ENCODE measurements at places on chromosomes 7 and 10.

DNA sequence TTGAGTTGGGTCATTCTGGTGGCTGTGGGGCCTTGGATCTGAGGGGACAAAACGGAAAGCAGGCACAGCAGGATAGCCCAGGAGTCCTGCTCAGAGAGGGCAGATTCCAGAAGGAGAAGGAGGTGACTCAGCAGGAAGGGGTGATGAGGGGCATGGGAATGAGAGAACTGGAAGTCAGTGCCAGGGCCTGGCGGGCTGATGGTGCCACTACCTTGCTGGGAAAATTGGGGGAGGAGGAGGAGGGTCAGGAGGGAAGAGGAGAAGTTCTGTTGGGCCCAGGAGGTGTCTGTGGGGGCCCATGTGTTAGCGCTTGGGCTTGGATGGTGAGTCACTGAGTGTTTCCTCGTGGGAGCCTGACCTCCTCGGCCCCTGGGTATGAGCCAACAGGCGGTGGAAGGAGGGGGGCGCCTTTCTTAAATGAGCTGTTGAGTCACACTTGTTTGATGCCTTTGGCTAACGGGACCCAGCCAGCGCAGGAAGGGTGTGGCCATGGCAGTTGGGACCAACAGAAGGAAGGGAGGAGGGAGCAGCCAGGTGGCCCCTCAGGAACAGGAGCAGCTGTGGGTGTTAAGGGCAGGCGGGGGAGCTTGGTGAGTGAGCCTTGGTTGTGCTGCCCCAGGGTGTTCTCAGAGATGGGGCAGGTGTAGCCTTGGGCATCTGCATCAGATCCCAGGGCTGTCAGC is 130.0 kb upstream of the BTBD16 start:
- peak; percentile 52 for DNase-seq

- DNase-seq, result no peak
These were observed 11.5 kb downstream of the OR6B1 start for GRCh38 chr7:144011458-144012230.

DNA sequence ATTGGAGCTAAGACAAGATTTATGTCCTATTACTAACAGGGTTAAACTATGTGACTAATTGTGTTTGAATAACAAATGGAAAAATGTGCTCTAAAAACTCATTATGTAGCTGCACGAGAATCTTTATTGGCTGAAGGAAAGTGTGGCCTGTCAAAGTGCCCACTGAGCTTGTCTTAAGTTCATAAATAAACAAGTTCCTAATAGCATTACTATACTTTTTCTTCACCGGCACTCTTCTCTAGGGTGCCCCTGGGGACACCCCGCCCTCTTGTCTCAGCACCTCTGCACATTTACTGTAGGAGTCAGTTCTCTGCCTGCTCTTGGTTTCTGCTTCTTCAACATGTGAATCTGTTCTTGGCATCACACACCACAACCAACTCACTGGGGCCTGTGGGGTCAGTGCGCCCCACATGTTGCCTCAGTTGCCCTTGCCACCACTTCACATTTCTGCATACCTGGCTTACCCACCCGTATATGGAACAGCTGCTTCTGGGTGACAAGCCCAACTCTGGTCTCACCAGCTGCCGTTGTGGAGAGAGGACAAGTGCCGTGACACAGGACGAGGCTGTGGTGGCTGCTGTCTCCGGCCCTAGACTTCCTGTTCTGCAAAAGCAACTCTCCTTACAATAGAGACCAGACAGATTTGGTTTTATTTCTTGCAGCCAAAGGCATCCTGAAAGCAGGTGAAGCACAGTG is 96.3 kb upstream of the DDC start:
- DNase-seq, result no peak

DNA sequence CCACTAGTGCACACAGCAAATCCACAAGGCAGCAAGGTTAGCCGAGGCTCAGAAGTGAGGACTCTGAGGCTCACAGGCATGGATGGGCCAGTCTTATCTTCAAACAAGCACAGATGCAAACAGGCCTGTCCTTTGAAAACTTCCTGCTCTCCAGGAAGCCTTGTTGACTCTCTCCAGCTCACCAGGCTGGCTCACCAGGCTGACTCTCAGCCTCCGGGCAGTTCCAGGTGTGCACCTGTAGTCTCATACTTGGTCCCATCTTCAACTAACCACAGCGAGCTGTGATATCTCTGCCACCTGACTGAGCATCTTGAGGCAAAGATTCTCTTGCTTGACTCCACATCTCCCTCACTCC is 173.9 kb upstream of the ZMIZ1 start:
- no peak for DNase-seq

- DNase-seq, result no peak
These were observed 51.1 kb downstream of the EPDR1 start for GRCh38 chr7:37971491-37971890.

DNA sequence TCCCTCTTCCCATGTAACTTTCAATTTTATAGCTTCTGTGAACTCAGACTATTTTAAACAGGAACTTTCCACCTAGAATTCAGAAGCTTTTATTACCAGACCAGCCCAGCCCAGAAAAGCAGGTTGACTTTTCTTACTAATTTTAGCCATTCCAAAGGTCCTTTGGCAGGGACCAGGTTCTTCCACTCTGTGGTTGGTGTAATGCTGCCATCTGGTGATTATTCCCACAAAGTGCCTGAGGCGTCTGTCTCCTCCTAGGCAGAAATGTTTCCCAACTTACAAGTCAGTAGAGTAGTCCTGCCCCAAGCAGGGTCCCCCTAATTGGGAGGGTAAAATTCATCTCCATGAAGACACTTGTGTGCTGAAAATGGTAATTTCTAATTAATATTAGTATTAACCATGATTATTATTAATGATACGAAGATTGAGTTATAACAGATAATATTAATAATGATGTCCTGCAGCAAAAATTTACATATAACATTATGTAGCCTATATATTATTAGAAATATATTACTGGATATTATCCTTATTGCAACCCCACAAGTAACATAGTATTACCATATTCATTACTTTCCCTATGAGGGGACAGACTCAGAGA is 53.0 kb upstream of the PPP1R17 start:
- peak; percentile 72 for DNase-seq

DNA sequence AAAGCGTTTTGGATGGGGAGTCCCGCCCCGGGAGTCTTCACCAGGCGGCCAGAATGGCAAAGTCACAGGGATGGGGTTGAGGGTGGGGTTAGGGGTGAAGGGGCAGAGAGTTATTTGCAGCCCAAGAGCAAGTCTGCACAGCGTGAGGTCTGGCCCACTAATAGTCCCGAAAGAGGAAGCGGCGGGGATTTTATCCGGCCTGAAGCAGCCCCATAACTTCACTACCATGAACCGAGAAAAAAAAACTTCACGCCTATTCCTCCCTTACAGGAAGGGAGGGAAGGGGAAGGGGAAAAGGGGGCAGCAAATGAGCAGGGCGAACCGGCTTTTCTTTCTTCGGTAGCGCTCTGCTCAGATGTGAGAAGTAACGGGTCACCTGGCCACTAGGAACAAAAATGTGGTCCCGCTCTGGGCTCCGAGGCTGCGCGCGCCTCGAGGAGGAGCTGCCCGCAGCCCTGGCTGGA is 712 bp downstream of the ITPRIP start:
- peak; percentile 55 for DNase-seq

GRCh38 chr7:27154369-27154768 is 2.0 kb upstream of the HOXA3 start:
- DNase-seq, result no peak

DNA sequence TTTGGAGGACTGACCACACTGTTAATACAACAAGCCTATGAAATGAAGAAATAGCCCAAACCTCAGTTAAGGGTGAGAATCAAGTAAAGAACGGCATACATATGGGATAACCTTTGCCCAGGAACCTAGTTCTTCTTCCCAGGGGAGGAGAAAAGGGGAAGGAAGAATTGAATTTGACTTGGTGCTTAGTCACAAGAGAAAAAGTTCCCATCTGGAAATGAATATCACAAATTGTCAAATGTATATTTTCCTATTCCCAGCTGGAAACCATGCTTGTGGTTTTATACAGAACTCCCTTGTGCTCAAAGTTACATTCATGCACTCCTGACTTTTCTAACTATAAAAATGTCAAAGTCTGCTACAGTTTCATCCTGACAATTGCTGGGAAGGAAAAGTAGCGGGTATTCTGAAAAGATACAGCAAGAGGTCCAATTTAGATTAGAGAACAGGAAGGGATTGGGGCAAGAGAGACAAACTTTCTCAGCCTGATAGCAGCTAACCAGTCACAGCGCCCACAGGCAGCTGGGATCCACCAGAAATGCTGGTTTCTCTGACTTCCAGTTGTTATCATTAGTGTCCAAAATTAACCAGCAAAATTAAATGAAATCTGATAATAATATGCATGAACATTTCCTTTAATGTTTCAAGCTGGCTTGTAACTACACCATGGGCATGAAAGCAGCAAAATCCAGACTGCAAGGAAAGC is 18.6 kb upstream of the GSAP start:
- no peak for DNase-seq

- no peak for DNase-seq
These were observed 57.7 kb downstream of the FAM13C start for GRCh38 chr10:59304521-59305097.

DNA sequence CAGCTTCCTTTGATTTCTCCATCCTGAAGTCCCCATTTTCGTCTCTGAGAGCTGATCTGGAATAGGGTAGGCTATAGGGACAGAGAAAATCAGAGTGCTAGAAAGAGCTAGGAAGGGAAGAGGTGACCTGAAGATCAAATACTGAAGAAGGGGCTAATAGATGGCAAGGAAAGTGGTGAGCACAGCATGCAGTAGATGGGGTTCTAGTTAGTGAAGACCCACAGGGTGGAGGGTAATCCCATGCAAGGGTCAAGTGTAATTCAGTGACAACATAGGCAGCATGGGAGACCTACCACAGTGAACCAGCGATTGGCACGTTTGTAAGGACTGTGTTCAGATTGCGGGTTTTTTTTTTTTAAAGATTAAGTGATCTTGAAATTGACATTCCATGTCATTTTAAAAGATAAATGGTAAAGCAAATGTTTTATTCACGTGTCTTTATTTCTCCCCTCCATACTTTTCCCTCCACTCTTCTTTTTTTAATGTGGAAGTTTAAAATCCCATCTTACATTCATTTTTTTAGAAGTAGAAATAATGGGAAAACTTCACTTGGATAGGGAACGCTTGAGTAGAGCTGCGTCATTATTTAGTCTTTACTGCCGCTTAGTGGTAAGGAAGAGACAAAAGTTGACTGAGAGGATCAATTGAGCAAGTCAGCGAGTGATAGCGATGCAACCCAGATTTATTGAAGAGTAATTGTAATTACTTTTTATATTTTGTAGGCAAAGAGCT is 21.0 kb upstream of the ABI1 start:
- peak; percentile 72 for DNase-seq

DNA sequence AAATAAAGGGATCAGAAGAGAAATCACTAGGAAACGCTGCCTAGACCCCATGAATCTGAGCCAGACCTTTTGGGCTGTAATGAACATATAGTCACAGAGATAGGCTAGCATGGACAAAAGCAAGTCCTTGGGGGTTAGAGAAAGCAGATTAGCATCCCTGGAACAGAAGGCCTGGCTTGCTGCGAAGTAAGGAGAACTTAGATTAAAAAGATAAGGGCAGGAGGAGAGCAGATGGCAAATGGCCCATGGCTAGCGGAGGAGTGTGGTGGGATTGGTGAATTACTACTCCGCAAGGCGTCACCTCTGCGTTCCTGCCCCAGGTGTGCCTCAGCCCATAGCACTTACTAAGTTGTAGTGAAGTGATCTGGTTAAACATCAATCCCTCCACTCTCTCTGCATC is 92.3 kb upstream of the ZNF438 start:
- DNase-seq, result no peak

DNA sequence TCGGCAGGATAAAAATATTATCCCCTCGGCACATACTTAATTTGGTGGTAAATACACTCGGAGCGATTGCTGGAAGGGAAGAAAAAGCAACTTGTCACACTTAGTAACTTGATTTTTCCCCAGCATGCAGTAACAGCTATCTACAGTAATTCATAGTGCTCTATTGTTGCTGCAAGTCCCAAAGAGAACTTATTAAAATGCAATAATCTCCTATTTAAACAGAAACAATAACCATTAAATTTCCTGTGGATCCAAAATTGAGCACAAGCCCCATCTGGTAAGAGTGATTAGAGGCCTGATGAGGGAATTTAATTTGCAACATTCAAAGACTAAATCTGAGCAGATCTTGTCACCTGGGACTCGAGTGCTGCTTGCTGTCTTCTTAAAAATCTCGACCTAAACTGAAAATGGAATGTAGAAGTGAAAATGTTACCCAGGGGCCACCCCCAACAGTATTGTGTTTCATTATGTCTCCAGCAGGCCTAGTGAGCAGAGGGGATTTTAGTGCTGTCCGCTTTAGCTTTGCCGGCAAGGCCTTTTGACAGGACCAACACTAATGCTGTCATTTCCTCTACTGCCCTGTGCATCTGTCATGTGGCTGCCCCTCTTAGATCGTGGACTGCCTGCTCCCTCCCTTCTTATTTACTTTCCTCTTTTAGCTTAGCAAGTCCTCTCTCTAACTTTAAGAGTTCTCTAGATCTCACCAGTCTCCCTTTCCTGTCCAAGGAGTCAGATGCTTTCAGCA is 639.7 kb downstream of the AUTS2 start:
- DNase-seq, result peak; percentile 7

DNA sequence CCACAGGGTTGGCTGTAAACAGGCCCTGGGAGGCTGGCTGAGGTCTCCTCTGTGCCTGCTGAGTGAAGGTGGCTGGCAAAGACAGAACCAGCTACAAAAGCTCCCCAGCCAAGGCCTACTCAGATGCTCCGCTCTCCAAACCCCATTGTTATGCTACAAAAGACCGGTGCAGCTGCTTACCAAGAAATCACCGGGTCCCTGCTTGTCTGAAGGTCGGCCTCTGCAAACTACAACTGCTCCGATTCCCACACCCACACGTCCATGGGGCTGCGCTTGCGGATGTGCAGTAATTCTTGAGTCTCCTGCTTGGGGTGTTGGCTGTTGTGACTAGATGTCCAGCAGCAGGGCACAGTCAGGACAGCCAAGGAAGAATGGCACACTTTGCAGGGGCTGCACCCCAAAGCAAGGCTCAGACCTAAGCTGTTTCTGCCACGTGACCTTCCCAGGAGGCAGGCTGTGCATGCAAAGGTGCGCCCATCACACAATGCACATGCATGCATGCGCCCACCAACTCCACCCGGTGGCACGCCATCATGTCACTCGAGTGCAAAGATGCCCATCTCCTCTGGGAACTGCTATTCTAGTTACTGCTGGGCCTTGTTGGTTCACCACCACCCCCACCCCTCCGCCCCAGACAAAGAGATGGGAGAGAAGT is 97.8 kb downstream of the OAT start:
- DNase-seq, result no peak

DNA sequence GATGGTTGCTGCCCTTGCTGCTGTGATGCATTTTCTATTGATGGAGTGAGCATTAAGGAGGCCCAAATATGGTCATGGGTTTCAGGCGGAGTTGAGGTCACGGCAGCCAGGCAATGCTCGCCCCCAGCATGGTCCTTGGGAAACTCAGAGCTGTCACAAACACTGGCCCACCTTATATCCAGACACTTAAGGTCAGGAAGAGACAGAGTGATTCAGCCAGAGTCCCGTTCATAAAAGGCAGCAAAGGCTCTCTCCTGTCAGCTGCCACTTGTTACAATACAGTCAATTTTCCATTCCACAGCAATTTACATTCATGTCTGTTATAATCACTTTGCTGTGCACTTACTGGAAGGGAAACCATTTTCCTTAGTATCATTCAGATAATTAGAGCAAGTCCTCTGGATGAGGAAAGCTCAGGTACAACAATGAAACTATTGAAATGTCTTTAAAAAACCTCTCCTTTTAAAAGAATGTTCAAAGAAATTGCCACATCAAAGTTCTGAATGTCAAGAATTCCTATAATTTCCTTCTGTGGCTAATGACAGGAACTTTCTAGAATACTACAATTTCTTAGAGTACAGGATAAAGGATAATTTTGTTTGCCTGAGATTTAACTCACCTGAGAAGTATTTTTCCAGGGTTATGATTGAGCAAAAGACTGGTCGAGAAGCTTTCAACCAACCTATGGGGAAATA is 14.8 kb upstream of the ANKRD1 start:
- DNase-seq, result peak; percentile 21

GRCh38 chr7:98400542-98401340 is at the start of gene BAIAP2L1:
Gene BAIAP2L1 (minus strand): TSS chr7:98401090. CDS start chr7:98400852, 238 bp downstream.
- DNase-seq, result peak; percentile 56

All from umbilical cord (tissue), 2 donors.